SJCRH30 (cell line): ENCODE measurements at places on chromosomes 7 and 10.

GRCh38 chr10:513393-513792, 176.1 kb downstream of the DIP2C start:
- DNase-seq = no peak

DNA sequence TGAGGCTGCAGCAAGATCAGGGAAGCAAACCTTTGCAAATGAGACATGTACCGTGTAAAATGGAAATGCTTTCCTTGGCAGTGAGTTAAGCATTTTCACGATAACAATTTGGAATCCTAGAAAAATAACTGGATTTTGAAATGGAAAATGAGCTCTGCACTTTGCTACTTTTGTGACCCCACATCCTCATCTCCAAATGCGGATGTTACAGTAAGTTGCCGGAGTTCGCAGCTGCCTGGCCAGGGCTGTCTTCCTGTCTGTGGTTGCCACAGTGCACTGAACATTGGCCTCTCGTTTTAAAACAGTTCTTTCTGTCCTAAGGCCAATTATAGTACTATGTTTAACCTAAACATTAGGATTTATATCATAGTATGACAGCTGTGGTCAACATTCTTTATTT, 136.2 kb upstream of the FZD8 start:
- DNase-seq = no peak

- no peak for DNase-seq
Measured at GRCh38 chr10:71850021-71850742, 869 bp downstream of the PSAP start.

DNA sequence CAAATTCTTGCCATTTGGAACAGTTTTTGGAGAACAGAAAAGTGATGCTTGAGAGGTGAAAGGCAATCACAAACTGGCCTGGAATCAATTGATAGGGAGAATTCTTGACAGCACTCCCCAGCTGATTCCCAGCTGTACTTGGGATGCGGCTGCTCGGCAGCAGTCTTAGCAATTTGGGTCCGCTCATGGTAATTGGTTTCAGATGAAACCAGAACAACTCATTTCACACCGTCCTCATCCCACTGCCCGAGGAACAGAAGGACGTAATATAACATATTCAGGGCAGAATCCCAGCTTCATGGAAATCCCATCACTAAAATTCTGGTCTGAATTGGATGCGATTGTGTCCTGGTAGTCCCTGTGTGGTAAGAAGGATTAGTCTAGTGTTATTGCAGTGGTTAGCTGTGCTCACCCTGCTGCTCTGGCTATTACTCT, 223.3 kb upstream of the FERD3L start:
- peak; percentile 5 for DNase-seq

DNA sequence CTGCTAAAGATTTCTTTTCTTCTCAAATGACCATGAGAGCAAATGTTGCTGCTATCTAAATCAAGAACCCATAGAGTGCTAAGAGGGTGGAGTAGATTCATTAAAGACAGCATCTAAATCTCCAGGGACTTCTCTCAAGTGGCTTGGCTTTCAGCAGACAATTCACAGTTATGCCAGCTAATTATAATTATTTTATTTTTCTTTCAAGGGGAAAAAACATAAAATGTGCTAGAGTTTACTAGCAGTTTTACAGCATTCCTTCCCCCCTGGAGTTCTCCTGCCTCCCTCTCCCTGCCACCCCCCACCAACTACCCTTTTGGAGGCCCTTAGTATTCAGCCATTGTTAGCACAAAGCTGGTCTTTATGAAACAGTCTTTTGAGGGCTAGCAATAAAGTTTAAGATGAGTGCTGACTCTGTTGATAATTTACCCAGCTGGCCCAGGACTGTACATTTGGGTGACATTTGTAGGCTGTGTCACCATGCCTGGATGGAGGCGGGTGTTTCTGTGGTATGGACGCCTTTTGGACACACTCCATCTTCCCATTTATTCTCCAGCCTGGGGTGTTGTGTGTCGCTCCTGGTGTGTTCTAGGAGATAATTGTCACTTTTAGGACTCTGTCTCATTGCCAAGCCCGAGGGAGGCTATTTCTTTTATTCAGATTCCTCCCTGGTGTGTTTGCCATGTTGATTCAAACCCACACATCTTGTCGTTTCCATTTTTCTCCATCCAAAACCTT, 160.2 kb downstream of the CREB5 start:
- DNase-seq = no peak

DNA sequence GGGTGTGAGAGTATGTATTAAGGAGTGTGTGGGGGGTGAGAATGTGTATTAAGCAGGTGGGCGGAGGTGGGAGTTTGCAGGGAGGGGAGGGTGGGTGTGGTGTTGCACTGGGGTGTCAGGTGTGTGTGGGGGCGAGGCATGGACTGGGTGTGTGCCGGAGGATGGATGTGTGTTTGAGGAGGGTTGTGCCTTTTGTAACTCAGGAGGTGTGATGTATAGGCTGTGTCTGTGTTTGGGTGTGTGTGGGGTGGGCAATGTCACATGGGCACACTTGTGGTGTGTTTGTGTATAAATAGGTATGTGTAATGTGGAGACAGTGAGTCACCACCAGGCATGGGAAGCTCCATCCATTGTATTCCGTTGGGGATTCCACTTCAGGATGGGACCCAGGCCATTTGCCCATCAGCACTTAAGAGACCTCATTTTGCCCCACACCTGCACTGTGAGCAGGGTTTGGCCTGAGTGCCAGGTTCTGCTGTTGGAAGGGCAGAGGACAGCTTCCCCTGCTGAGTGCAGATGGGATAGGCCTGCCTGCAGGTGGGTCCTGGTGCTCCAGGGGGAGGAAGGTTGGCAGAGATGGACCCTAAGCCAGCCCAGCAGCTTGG, 5.8 kb downstream of the UNC5B start:
- DNase-seq = no peak

DNA sequence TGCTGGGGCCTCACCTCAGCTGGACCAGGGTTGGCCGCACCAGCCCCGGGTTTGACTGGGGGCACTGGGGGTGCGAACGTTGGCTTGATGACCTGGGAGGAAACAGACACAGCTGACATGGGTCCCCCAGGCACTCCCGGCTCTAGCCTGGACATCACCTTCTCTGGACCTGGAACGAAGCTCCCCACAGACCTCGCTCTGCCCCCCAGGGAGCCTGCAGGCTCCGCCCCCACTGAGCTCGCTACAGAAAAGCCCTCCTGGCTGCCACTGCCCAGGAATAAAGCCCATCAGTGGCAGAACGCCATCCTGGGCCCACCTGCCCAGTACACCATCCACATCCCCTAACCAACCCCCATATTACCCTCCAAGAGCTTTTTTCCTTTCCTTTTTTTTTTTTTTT, 13.0 kb downstream of the ADAM8 start:
- DNase-seq = no peak

- DNase-seq = no peak
Measured at GRCh38 chr10:78626471-78626870, 442.3 kb upstream of the ZMIZ1 start.

- no peak for DNase-seq
Measured at GRCh38 chr7:157490465-157490912, 153.7 kb downstream of the DNAJB6 start.

DNA sequence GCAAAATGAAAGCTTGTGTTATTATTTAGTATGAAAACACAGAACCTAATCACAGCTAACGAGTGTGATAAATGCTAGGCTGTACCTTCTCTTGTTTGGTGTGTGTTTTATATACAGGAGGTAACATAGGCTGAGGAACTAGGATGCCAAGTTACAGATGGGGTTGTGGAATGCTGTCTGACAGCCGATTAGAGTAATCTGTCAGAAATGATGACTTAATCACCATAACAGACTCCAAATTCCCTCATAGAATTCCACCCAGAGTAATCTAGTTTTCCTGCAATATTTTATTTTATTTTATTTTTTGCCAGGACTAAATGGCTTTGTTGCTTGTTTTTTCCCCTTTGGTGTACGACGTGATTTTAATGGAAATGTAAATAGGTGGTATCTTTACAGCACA, 221.2 kb downstream of the CELF2 start:
- no peak for DNase-seq

DNA sequence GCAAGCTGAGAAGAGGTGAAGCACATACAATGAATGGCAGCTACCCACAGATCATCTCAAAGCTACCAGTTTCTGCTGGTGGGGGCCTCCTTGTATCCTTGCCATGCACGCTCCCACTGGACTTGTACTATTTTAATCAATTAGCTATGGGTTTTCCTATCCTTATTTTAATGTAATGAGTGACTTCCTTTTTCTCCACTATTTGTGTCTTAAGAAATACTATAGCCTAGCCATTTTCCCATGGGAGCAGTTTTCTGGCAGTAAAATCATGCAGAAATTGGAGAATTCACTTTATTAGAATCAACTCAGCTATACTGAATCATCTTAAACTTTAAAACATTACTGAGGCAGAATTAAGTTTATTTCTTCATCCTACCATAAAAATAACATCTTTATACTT, 73.5 kb downstream of the CTNNA3 start:
- peak; percentile 28 for DNase-seq

- peak; percentile 29 for DNase-seq
Measured at GRCh38 chr10:120436439-120437112, 20.5 kb upstream of the PLPP4 start.

GRCh38 chr7:33459340-33459751, 330.0 kb downstream of the BBS9 start:
- DNase-seq = peak; percentile 53

DNA sequence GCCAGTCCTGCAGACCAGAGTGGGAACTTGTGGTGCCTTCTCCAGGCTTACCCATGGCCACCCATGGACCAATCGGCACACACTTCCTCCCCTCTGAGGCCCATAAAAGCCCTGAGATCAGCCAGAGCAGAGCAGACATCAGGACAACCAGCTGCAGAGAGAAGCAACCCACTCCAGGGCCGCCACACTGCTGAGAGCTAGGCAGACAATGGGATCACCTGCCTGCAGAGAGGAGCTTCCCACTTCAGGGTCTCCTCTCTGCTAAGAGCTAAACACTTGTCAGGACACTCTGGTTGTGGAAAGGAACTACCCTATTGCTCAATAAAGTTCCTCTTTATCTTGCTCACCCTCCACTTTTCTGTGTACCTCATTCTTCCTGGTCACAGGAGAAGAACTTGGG, 34.0 kb downstream of the C7orf25 start:
- DNase-seq = no peak

GRCh38 chr7:20777377-20778062, 9.2 kb downstream of the SP8 start:
- no peak for DNase-seq

DNA sequence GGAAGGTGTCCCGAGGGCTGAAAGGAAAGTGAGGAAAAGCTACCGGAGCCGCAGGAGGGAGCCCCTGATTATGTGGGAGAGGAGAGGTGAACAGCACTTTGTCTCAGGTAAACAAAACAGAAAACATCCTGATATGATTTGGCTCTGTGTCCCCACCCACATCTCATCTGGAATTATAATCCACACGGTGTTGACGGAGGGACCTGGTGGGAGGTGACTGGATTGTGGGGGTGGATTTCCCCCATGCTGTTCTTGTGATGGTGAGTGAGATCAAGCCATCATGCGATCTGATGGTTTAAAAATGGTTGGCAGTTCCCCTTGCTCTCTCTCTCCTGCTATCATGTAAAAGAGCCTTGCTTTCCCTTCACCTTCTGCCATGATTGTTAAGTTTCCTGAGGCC, 3.0 kb downstream of the POLD2 start:
- DNase-seq = no peak

DNA sequence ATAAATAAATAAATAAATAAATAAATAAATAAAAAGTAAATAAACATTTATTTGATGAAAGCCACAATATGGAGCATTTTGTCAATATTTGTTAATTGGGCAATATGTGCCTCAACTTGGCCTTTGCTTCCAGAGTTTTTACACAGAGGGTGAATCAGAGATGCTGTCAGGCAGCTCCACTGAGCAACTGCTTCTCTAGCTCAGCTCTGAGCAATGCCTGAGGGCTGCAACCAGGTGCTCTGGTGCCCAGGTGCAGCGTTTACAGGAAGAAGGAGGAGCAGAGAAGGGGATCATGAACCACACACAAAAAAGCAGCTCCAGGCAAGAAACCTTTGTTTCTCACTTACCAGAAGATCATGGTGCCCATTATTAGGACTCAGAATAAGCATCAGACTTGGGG, 876.2 kb upstream of the AUTS2 start:
- DNase-seq = no peak
